ENCODE measurements at places on chromosomes 6 and 20.
A peak's percentile ranks its signal among the peaks of the same experiment; 100 is the strongest.

- DNase-seq = no peak
Measured at GRCh38 chr6:20879526-20879925, 345.3 kb downstream of the CDKAL1 start.

- no peak for DNase-seq
Measured at GRCh38 chr20:37245216-37246150, 16.1 kb downstream of the GHRH start.

GRCh38 chr6:24779416-24780016, 4.8 kb downstream of the GMNN start:
- DNase-seq = no peak

DNA sequence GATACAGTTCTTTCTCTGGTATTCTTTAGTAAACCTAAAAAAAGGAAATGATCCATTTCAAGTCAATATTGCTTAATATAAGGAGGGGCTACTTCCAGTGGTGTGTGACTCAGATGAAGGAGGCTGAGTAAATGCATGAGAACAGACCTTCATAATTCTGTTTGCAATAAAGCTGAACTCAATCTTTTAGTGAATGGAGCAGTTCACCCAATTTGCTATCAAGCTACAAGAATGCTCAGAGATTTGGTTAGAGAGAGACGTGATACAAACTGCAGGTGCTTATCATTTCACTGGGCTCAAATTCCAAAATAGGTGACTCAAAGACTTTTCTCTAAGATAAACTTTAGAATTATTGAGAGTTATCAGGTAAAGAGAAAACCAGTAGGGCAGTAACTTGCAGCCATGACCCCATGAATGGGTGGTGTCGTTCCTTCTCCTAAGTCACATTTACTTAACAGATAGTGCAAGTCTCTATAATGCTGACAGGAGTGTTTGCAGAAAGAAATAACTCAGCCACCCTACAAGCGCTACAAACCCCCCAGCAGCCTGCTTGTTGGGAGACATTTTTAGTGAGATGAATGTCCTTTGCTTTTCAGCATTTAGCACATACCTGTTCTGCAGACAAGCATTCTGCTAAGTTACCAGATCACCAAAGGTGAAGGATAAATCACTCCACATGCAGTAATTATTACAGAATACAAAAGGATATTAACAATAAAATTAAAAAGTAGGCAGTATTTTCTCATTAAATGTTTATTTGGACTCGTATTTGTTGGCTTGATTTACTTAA, 16.4 kb upstream of the BLOC1S5 start:
- no peak for DNase-seq

- peak; percentile 70 for DNase-seq
Measured at GRCh38 chr6:107116328-107116892, 1.1 kb upstream of the BEND3 start.

GRCh38 chr6:41785689-41786450, 1.6 kb upstream of the TOMM6 start:
- DNase-seq = no peak

DNA sequence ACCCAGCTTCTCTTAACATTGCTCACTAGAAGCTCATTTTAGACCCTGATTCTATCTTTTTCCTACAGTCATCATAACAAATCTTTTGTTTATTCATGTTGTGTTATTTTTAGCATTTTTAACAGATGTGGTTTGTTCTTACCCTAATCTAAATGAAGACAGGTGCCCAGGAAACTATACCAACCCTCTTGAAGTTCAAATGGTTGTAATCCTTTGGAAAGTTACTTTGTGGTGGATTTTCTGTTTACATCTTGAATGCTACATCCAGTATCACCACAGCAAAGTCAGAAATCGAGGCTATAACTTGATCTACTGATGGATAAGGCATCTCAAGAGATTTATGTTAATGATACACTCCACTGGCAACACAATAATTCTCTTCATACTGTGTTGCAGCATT, 26.2 kb downstream of the SMAP1 start:
- peak; percentile 29 for DNase-seq

GRCh38 chr6:155287762-155288161, 23.9 kb downstream of the CLDN20 start:
- no peak for DNase-seq

- no peak for DNase-seq
Measured at GRCh38 chr6:111159633-111160032, 72.3 kb downstream of the SLC16A10 start.

- DNase-seq = no peak
Measured at GRCh38 chr6:12170351-12171092, 119.6 kb upstream of the EDN1 start.

DNA sequence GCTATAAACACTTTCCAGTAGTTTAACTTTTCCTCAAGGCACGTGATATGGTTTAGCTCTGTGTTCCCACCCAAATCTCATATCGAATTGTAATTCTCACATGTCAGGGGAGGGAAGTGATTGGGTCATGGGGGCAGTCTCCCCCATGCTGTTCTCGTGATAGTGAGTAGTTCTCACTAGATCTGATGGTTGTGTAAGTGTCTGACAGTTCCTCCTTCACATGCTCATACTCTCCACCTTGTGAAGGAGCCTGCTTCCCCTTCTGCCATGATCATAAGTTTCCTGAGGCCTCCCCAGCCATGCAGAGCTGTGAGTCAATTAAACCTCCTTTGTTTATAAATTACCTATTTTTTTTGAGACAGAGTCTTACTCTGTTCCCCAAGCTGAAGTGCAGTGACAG, 127.9 kb downstream of the DTNBP1 start:
- DNase-seq = no peak

DNA sequence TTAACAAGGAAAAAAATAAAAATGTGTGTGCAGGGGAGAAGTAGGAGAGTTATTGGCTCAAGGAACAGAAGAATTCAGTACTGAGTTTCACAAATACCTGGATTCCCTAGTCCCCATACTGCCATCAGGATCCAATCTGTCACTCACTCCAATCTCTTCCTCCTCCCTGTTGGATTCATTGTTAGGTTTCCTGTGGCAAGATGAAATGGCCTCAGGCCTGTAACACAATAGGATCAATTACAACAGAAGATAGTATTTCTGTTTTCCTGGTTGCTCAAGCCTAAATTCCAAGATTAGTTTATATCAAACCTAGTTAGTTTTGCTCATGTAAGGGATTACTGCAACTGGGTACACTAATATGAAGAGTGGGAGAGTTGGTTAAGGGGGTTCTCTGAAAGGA, 24.4 kb downstream of the HCRTR2 start:
- no peak for DNase-seq

- no peak for DNase-seq
Measured at GRCh38 chr6:167811442-167812087, 15.1 kb upstream of the AFDN start.

GRCh38 chr20:49682278-49682677, 31.4 kb downstream of the B4GALT5 start:
- DNase-seq = no peak

DNA sequence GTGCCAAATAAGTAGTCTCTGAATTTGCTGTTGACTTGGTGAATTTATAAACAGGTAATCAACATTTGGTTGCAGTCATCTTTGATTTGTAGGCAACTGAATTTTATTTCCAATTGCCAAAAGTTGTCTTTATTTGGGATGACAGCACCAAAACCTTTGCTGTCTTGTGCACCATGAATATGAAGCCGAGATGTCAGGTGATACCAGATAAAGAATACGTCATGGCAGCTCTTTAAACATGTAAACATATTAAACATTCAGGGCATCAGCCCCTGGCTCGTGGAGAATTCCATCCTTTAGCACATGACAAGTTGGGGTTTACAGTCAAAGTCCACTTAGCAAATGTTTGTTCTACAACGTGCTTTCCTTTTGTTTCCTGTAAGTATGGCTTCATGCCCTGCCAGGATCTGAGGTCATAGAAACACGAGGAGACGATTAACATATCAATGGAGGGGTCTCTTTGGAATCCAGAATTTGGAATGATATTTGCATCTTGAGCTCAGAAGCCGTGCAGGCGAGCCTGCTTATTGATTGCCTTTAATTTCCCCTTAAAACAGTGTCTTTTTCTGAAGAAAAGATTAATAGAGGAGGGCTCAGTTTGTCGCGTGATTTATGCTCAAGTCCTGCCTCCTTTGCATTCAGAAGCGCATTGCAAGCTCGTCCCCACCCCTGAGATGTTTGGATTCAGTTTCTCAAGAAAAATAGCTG, 170.2 kb upstream of the ZNF217 start:
- no peak for DNase-seq

DNA sequence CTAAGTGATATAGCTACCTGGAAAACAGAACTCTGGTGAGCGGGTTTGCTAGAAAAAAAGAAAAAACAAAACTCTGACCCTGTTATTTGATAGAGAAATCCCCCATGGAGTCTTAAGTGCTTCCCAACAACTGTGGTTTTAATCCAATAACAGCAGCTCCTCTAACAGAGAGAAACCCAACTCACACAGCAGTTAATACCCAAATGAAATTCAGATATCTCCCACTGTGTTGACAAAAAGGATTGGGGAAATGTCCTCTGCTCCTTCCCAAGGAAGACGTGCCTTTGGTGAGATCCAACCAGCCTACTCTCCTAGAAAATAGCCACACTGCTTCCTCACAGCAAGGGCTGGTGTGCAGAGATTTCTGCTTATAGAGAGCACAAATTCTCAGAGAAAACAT, 200.4 kb upstream of the FBXL4 start:
- no peak for DNase-seq

GRCh38 chr6:163398815-163399214, 15.7 kb upstream of the QKI start:
- no peak for DNase-seq

- no peak for DNase-seq
Measured at GRCh38 chr6:150176152-150176551, 33.3 kb downstream of the PPP1R14C start.

GRCh38 chr6:144434308-144434990, 149.3 kb downstream of the UTRN start:
- DNase-seq = no peak

GRCh38 chr20:63520934-63521601, 503 bp downstream of the PPDPF start:
- DNase-seq = peak; percentile 79

GRCh38 chr6:118784641-118785164, 109.2 kb upstream of the ASF1A start:
- DNase-seq = no peak

GRCh38 chr20:8066662-8067061, 47.1 kb upstream of the TMX4 start:
- DNase-seq = no peak

GRCh38 chr20:62511915-62512610, 36.3 kb upstream of the GATA5 start:
- DNase-seq = no peak

- no peak for DNase-seq
Measured at GRCh38 chr6:148830614-148831013, 83.8 kb downstream of the UST start.

- DNase-seq = no peak
Measured at GRCh38 chr6:108760126-108761050, 87.8 kb upstream of the ARMC2 start.
